ENCODE measurements at places on chromosomes 6 and 20. TPM values are rescaled to one million over a fixed set of nuclear protein-coding genes. Genes with fewer than 3 reads are reported as not detected.
A peak's percentile ranks its signal among the peaks of the same experiment; 100 is the strongest.

GRCh38 chr6:85464722-85465150 is 14.9 kb downstream of the NT5E start:
- peaks cover 11% of the 10 kb centered on the region for H3K27me3 ChIP-seq
- peak overlapping the region; percentile 21 for H3K27ac ChIP-seq
- no peak overlapping the region for H3K4me3 ChIP-seq
- peaks cover 56% of the 10 kb centered on the region for H3K4me1 ChIP-seq
- no peak for DNase-seq
- H3K36me3 ChIP-seq, result no peaks in the 10 kb centered on the region

- no peak overlapping the region for H3K4me3 ChIP-seq
- DNase-seq, result no peak
- no peaks in the 10 kb centered on the region for H3K27me3 ChIP-seq
- no peak overlapping the region for H3K27ac ChIP-seq
- H3K4me1 ChIP-seq, result no peaks in the 10 kb centered on the region
Observed at GRCh38 chr6:4370066-4370465, 234.7 kb upstream of the ECI2 start.

- H3K4me1 ChIP-seq, result peaks cover 52% of the 10 kb centered on the region
- no peaks in the 10 kb centered on the region for H3K27me3 ChIP-seq
- peaks cover 62% of the 10 kb centered on the region for H3K36me3 ChIP-seq
- no peak overlapping the region for H3K4me3 ChIP-seq
- H3K27ac ChIP-seq, result peak overlapping the region; percentile 32
Observed at GRCh38 chr6:158068893-158069799, 87.5 kb downstream of the SYNJ2 start.

DNA sequence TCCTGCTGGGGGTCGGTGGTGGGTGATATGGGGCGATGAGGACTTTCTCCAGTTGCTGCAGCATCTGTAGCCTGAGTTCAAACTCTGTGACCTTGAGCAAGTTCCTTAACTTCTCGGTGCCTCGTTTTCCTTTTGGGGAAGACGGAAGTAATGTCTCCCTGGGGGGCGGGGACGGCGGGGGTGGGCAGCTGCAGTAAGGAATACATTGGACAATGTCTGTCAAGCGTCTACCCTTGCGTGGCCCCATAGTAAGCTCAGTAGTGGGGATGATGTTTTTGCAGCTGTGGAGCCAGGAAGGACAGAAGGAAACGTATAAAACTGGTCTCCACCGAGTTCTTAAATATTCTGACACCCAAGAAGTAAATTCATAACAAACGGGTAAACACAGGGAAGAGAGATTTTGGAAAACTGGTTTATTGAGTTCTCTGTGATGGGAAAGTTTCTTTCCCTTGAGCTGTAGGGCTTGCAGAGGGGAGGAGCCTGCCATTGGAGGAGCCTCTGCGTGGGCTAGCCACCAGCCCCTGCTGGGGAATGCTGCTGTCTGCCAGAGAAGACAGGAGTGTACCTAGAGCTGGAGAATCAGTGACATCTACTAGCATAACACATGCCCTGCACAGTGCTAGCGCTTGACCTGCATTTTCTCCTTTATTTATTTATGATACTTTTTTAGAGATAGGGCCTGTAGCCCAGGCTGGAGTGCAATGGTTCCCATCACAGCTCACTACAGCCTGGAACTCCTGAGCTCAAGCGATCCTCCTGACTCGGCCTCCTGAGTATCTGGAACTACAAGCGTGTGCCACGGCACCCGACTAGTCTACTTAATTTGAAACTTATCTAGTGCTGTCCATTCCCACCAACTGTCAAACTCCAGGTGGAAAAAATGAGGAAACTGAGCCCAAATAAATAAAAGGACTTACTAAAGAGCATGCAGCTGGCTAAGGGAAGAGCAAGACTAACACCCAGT is 1.2 kb upstream of the ACSS1 start:
- DNase-seq, result no peak
- H3K4me1 ChIP-seq, result peaks cover 35% of the 10 kb centered on the region
- H3K27ac ChIP-seq, result peak overlapping the region; percentile 73
- peaks cover 27% of the 10 kb centered on the region for H3K27me3 ChIP-seq
- H3K36me3 ChIP-seq, result peaks cover 16% of the 10 kb centered on the region
- H3K4me3 ChIP-seq, result peak overlapping the region; percentile 72

The ADA gene
- 79.7 TPM for total RNA-seq

DNA sequence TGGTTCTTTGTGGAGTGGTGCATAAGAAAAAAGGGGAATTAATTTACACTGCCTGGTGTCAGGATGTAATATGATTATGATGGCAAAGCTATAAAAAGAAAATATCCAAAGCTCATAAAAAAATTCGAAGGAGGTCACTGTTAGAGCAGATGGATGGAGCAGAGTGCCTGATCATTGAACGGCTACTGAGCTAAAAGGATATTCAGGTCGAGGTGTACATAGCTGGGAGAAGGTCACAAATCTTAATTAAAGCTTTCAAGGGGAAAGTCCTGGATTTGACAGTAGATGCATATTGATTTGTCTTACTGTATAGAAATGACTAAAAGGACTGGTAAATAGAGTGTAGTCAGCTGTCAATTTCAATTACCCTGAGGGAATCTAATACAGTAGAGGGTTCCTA is 84.4 kb downstream of the PKIB start:
- no peaks in the 10 kb centered on the region for H3K36me3 ChIP-seq
- H3K27me3 ChIP-seq, result no peaks in the 10 kb centered on the region
- DNase-seq, result no peak

- no peak overlapping the region for H3K27ac ChIP-seq
- H3K4me3 ChIP-seq, result no peak overlapping the region
- H3K36me3 ChIP-seq, result no peaks in the 10 kb centered on the region
- H3K27me3 ChIP-seq, result no peaks in the 10 kb centered on the region
- no peaks in the 10 kb centered on the region for H3K4me1 ChIP-seq
- no peak for DNase-seq
Observed at GRCh38 chr20:9258901-9259300, 190.0 kb downstream of the PLCB4 start.

GRCh38 chr6:318243-318890 is 26.1 kb downstream of the DUSP22 start:
- H3K4me1 ChIP-seq, result peaks cover 24% of the 10 kb centered on the region
- H3K36me3 ChIP-seq, result peaks cover 6% of the 10 kb centered on the region
- H3K4me3 ChIP-seq, result no peak overlapping the region
- no peak overlapping the region for H3K27ac ChIP-seq

DNA sequence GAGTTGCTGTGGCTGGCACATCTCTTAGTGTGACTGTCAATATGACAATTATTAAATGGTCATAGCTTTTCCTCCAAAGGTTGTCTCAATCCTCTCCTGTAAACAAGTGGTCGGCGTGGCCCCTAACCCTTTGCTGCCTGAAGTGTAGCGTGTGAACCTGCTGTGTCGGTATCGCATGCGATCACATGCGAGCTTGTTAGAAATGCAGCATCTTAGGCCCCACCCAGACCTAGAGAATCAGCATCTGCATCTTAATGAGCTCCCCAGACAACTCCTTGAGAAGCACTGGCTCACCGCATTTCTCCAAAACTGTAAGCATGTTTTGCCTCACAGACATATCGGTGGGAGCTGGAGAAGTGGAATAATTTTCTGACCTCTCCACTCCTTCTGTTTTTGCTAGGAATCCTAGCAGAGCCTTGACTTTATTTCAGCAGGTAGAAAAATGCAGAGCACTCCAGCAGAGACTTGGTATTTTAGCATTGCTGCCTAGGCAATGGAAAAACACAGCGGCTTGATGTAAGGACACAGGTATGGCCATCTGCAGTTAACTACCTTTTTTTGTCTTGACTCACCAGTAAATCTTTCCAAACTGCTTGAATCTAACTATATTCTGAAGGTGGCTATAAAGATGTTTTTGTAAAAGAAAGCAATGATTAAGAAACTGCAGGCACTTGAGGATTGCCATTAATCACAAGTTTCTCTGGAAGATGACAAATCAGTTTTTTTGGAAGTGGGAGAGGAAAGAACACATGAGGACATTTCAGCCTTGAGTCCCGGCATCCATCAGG is 67.6 kb downstream of the PSMG4 start:
- H3K4me1 ChIP-seq, result peaks cover 6% of the 10 kb centered on the region
- no peaks in the 10 kb centered on the region for H3K27me3 ChIP-seq
- H3K27ac ChIP-seq, result no peak overlapping the region

The DEF6 gene
- 201 TPM for total RNA-seq

The CLPSL1 gene
- not detected for total RNA-seq

DNA sequence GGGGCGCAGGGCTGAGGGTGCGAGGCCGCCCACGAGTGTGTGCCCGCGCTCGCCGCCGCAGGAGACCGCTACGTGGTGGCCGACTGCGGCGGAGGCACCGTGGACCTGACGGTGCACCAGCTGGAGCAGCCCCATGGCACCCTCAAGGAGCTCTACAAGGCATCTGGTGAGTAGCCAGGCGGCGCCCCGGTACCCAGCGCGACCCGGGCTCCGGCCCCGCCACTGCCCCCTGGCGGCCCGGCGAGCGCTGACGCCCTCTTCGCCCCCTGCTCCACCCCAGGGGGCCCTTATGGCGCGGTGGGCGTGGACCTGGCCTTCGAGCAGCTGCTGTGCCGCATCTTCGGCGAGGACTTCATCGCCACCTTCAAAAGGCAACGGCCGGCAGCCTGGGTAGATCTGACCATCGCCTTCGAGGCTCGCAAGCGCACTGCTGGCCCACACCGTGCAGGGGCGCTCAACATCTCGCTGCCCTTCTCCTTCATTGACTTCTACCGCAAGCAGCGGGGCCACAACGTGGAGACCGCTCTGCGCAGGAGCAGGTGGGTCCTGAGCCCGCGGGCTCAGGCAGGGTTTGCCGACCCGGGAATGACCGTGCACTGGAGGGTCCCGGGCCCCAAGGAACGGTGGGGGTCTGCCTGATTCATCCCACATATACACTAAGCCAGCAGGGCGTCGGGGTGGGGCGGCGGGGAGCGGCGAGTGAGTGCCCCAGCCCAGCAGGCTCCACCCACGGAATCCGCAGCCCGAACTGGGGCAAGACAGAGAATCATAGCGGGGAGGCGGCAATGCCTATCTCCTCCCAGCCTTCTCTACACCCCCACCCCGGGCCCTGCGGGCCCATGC is 17.4 kb downstream of the HSPA12B start:
- H3K4me3 ChIP-seq, result no peak overlapping the region
- no peaks in the 10 kb centered on the region for H3K36me3 ChIP-seq
- peaks cover 19% of the 10 kb centered on the region for H3K4me1 ChIP-seq
- DNase-seq, result peak; percentile 47

- no peak overlapping the region for H3K4me3 ChIP-seq
- H3K4me1 ChIP-seq, result peaks cover 40% of the 10 kb centered on the region
- H3K27ac ChIP-seq, result no peak overlapping the region
- H3K27me3 ChIP-seq, result no peaks in the 10 kb centered on the region
- no peak for DNase-seq
Observed at GRCh38 chr6:151092591-151092990, 147.2 kb upstream of the AKAP12 start.

The ABHD16B gene
- total RNA-seq, result not detected

The GJA1 gene
- total RNA-seq, result not detected

DNA sequence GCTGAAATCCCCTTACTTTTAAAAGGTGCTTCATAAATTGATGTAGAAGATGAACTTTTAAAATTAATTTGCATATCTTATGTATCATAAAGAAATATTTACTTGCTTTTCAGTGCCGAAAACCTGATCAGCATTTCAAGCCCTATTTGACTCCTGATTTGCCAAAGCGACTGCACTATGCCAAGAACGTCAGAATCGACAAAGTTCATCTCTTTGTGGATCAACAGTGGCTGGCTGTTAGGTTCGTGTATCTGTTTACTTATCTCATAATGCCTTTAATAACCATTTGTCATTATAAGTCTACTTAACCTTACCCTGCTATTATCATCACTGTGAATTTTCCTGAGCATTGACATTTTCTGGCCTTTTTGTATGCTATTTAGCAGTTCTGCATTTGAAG is 7.8 kb downstream of the OR2A4 start:
- H3K36me3 ChIP-seq, result no peaks in the 10 kb centered on the region
- H3K4me1 ChIP-seq, result peaks cover 2% of the 10 kb centered on the region
- H3K27ac ChIP-seq, result no peak overlapping the region
- H3K27me3 ChIP-seq, result peaks cover 8% of the 10 kb centered on the region

The ID4 gene
- total RNA-seq, result not detected

DNA sequence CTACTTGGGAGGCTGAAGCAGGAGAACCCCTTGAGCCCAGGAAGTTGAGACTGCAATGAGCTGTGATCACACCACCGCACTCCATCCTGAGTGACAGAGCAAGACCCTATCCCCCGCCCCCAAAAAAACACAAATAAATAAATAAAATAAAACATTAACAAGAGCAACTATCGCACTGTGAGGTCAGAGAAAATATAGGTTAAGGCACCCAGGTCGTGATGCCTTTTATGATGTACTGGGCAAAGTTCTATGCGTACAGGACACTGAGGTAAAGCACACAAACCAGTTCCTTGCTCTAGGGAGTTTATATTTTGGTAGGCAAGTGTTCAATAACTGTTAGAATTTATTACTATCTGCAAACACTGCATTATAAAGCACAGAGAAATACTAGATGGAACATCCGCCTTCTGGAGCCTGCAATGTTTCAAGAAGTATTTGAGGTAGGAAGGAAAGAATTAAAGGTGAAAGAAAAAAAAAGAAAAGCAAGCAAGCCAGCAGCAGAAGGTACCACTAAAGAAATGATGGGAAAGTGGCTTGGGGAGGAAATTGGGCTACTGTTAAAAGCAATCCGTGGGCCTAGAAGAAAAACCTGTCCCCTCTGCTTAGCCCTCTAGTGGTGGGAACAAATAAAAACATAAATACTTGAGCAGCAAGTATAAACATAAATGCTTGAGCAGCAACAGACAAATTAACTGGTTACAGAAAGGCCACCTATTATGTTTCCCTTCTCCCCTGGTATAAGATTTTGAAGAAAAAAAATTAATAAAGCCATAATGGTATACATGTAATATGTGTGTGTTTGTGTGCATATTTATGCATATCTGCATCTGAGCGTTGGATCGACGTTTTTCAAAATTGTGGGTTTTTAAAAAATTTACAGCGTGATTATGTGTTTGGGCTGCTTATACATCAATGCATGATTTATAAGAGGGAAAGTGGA is 128.0 kb downstream of the PHACTR1 start:
- H3K4me3 ChIP-seq, result no peak overlapping the region
- no peak overlapping the region for H3K27ac ChIP-seq
- no peak for DNase-seq
- no peaks in the 10 kb centered on the region for H3K27me3 ChIP-seq
- no peaks in the 10 kb centered on the region for H3K4me1 ChIP-seq

The IL22RA2 gene
- total RNA-seq, result not detected

The UBD gene
- 0.40 TPM for total RNA-seq

DNA sequence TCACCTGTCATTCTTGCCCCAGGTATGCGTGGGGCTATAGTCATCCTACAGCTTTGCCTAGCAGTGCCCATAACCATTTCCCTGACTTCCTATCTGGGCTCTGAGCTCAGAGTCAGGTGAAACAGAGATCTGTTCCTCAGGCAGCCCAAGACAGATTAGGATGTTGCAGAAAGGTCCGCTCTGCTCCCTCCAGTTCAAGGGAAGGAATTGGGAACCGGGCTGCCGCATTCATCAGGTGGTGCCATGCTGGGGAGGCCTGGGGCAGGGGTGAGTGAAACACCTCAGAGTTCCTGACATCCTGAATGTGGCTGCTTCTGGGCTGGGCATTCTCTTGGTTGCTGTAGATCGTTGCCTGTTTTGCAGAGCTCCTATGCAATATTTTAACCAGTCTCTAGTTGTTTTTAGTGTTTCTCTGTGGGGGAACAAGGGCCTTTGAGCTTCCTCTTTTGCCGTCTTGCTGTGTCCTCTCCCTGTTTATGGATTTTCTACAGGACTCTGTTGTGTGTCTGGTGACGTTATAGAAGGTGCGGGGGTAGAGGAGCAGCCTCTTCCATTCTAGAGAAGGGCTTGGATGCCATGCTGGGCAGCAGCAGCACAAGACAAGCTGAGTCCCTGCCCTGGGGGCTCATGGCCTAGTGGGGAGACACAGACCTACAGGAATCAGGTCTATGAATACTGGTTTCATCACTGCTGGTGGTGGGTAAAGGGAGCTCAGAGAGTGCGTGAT is 9.2 kb downstream of the ENTPD6 start:
- H3K4me3 ChIP-seq, result no peak overlapping the region
- H3K27ac ChIP-seq, result no peak overlapping the region
- H3K27me3 ChIP-seq, result no peaks in the 10 kb centered on the region
- DNase-seq, result peak; percentile 14
- peaks cover 2% of the 10 kb centered on the region for H3K4me1 ChIP-seq

Measured in activated CD4-positive, alpha-beta memory T cell treated with anti-CD3 and anti-CD28 coated beads, Interleukin-2, amount 10 ng/mL, durations not matched to agents 7 days and 5 days (primary cell).